ENCODE measurements at places on chromosomes 5 and 9.

- DNase-seq = no peak
Measured at GRCh38 chr5:2753452-2754420, 2.3 kb upstream of the IRX2 start.

DNA sequence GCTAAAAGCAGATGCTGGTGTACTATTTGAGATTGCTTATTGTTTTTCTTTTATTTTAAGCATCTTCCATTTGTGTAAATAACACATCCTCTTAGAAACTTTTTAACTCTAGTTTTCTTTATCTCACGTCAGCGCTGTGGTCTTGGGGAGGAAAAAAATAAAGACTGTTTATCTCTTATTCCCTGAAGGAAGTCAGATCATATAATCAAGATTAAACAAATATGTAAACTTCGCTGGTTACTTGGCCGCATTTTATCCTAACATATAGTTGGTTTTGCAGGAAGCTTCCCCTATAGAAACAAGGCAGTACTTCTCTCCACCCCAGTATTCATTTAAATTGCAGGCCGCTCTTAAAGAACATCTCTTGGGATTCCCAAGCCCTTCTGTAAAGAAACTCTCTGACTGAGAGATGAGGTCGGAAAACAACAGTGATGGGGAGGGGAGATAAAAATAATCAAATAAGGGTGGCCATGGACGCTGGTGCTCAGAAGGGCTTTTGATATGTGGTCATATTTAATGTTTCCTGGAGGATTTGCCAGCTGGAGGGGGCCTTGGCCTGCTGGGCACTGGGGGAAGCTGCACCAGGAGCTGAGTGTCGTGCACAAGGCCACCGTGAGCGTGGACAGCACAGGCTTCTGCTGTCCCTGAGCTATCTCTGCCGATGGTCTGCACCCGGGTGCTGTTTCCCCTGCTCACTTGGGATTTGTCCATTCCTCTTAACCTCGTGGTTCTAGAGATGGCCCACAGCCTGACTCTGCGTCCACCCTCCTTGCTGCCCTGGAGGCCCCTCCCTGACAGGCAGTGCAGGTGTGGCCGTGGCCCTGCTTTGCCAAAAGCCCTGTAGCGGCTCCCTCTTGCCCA is 23.8 kb downstream of the NEURL1B start:
- no peak for DNase-seq

DNA sequence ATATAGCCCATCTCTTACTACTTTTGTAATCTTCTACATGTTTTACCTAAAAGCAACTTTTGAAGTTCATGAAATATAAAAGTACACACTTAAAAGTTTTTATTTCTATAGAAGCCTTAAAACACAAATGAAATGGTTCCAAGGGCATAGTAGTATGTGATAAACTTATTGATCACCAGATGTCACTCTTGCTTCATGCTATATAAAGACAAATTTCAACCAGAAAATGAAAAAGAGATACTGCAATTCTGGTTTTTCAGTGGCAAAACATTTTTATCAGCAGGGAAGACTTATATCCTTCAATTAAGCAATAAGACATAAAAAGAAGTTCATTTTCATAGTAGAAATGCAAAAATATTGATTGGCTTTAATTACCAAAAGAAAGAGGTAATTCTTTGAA is 69.4 kb upstream of the FBXL17 start:
- no peak for DNase-seq

DNA sequence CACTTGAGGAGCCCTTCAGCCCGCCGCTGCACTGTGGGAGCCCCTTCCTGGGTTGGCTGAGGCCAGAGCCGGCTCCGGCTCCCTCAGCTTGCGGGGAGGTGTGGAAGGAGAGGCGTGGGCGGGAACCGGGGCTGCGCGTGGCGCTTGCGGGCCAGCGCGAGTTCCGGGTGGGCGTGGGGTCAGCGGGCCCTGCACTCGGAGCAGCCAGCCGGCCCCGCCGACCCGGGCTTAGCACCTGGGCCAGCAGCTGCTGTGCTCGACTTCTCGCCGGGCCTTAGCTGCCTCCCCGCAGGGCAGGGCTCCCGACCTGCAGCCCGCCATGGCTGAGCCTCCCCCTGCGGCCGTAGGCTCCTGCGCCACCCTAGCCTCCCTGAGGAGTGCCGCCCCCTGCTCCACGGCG is 6.2 kb upstream of the SHB start:
- no peak for DNase-seq

DNA sequence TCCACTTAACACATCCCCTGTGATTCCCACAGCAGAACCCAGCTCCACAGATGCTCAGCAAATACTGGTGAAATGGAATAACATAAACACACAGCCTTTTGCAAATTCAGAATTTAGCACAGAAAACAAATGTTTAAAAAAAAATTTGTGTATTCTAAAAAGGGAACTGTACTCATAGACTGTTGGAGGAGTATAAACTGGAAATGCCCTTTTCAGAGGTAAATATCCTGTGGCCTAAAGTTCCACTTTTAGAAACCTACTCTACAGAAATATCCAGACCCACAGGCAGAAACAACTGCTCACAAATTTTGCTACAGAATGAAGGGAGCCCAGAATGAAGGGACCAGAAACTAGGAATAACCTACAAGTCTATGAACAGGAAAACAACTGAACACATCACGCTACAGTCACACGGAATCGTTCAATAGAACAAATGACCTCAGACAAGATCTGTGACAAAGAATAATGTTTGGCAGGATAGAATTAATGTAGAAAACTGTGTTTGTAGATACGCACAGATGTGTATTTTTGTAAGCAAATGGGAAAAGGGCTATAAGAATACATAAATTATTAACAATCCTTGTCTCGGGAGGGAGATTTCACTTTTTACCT is 78.5 kb downstream of the SHB start:
- no peak for DNase-seq

GRCh38 chr5:142074006-142074405 is 34.6 kb upstream of the NDFIP1 start:
- DNase-seq = no peak

GRCh38 chr9:137000177-137000930 is 4.0 kb upstream of the CLIC3 start:
- no peak for DNase-seq

DNA sequence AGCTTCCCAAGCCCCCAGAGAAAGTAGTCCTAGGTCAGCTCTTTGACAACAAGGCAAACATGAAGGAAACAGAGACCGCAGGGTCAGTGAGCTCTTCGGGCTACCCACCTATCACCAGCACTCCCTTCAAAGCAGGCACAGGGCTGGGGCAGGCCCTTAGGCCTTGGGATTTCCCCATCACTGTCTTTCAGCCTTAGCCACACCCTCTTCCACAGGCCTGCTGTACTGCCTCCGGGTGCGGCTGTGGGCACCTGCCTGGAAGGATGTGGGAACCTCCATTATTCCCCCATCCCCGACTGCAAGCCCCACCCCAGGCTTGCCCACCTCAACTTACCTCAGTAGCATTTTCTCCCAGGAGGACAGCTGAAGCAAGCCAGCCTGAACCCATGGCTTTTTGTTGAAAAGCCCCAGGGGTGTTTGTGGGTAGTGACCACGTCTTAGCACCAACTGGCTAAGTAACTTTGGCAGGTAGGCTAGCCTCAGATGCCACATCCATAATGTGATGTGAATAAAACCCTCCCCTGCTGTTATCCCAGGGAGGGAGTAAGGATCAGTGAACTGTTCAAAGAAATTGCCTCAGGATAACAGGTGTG is 100.2 kb downstream of the PIK3R1 start:
- DNase-seq = no peak

DNA sequence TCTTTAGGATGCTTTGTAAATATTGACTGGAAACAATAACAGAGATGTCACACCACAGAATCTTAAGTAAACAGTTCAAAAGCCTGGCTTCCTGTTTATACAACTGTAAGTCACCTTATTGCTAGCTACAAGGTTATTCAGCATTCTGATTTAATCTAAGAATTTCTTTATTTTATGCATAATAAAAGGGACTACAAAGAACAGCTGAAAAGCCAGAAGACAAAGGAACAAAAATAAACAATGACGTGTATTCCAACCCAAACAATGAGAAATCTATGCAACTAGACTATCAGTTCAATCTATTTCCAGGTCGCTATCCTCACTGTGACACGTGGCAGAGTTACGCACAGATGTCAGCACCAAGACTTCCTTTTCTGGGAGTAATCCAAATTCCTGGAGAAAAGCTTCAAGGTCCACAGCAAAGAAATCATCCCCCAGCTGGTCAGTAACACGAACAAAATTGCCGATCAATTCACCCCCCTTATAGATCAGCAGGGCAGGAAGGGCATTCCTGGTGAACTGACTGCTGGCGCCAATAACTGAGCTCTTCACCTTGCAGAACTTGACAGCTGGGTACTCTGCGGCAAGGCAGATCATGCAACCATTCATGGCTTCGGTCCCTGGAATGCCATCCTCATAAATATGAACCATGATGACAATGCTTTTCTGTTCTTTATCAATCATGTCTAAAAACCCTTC is 8.4 kb downstream of the PDCL start:
- DNase-seq = no peak

Measured in stimulated activated CD4-positive, alpha-beta T cell treated with anti-CD3 and anti-CD28 coated beads, Interleukin-1b, Interleukin-23, amount 100 ng/mL, for 1 hour (primary cell).